ENCODE measurements at places on chromosomes 3 and 15.

DNA sequence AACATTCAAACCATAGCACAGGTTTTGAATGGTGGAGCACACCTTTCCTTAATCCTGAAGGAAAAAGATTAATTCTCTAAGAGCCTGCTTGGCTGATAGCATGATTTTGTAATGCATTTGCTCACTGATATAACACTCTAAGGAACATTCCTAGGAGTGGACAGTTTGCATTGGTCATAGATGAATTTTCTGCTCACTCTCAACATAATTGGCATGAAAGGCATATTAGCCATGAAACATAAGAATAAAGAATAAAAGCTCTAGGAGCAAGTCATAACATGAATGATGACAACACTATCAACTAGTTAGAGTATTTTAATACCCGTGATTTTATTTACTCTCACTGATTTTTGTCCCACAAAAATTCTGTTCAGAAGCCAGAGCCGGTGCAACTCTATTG is 34.3 kb upstream of the LRTM1 start:
- DNase-seq, result no peak

DNA sequence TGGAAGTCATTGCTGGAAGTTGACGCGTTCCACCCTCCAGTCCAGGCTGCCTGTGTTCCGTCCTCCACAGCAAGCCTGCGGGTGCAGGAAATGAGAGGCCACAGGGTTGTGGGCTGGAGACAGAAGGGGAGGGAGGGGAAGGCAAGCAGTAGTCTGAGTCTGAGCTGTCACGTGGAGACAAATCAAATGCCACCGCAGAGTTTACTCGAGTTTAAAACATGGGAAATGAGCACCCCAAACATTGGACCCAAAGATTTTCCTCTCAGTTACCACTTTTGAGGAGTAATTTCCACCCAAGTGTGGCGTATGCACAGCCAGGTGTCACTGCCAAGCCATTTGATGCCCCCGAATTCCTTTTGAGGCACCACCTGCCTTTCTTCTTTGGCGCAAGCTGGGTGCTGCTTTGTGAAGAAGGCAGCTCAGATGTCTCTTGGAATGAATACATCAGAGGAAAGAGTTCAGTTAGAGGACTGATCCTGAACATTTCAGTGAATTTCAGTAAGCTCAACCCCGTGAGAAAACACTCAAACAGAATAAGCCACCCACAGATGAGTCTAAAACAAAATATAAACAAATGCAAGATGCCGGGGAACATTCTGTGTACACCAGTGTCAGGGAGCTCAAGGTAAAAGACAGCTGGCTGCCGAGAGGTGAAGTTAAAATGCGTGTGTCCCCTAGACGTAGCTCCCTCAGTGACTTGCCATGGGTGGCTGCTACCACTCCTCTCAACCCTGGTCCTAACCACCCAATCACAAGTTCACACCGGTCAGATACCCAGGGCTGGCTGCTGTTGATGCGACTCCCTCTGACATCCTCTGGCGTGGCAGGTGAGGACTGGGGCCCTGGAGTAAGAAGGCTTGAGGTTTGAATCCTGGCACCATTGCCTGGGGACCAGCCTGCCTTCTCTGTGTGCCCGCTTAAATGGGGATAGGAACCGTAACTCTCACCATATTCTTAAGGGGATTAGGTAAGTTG is 203.8 kb downstream of the UACA start:
- DNase-seq, result no peak

DNA sequence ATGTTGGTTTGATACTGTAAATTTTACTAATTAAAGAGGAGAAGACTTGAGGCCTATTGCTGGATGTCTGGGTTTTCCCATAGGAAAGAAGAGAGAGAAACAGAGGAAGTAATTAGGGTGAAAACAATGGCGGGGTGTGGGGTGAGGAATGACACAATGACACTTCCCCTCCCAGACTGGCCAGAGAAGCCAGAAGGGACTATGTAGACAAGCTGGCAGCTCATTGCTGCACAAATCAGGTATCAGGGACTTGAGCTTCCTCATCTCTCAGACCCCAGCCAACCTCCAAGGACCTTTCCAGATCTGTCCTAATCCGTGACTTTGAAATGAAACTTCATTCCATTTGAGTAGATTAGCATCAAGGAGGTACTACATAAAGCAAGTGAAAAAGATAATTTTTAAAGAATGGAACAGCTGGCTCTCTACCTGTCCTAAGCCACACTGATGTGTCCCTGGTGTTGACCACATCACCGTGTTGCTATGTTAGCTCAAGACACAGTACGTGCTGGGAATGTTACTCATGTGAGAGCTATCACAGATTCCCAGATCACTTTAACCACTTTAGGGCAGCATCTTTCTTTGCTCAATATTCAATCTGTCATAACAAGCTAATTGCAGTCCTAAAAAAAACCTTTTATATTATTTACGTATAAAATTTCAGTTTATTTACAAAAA is 22.2 kb downstream of the TMEM212 start:
- DNase-seq, result no peak

DNA sequence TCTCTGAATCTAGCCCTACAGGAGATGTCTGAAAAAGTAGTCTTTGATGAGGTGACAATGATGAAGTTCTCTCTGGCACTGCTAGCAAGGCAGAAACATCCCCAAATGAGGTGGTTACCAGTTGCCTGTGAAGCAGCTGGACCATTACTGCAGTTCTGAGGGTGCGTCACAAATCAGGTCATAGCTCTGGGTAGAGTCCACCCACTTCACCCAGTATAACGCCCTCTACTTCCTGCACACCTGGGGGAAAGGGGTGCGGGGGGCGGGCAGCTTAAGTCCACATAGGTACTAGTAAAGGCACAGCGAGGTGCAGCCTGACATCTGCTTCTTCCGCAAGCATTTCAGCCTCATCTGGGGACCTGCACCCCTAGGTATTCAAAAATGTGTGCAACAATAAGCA is 13.4 kb upstream of the SATB1 start:
- no peak for DNase-seq

GRCh38 chr3:151798466-151798865 is 15.4 kb upstream of the AADAC start:
- DNase-seq, result no peak

DNA sequence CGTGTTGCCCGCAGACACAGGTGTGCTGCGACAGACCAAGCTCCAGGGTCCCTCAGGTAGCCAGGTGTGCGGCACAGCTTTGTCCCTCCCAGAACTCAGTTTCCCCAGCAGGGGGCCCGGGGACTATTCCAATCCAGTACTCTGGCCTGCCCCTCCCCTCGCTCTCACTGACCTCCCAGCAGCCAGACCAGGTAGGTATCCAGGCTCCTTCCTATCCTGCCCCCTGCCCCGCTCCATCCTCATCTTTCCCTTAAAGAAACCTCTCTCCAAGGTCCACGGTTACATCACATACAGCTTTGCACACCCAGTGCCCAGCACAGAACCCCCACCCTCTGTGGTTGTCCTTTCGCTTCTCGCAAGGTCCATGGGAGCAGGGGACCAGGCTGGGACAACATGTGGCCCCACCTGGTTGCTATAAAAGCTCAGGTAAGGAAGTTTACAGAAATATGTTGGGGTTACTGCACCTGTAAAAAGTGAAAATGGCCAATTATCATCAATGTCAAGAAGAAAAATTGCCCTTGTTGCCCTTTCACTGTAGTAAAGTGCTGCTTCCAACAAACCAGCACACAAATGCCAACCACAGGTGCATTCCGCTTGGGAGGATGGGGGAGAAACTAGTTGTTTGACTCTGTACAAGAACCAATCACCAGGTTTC is 7.3 kb upstream of the CYP11A1 start:
- no peak for DNase-seq

- no peak for DNase-seq
Measured at GRCh38 chr15:62770111-62770660, 272.4 kb upstream of the TPM1 start.

Measured in brain pericyte (primary cell).